ENCODE measurements at places on chromosomes 4 and X. TPM values are rescaled to one million over a fixed set of nuclear protein-coding genes. Genes with fewer than 3 reads are reported as not detected.
A peak's percentile ranks its signal among the peaks of the same experiment; 100 is the strongest.

DNA sequence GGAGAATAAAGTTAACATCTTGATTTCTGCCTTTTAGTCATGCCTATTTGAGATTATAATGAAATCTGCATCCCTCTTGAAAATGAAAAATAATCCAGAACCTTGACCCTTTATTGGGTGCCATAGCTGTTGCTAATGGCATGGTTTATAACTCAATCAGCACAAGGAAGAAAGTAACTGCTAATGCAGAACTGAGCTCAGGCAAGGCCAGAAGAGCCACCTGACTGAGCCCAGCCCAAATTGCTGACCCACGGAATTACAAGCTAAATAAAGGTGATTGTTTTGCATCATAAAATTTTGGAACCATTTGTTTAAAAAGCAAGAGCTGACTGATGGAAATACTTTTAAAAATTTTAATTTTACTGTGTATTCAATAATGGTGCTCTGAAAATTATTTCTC, 76.4 kb upstream of the TBL1X start:
- no peak for DNase-seq

DNA sequence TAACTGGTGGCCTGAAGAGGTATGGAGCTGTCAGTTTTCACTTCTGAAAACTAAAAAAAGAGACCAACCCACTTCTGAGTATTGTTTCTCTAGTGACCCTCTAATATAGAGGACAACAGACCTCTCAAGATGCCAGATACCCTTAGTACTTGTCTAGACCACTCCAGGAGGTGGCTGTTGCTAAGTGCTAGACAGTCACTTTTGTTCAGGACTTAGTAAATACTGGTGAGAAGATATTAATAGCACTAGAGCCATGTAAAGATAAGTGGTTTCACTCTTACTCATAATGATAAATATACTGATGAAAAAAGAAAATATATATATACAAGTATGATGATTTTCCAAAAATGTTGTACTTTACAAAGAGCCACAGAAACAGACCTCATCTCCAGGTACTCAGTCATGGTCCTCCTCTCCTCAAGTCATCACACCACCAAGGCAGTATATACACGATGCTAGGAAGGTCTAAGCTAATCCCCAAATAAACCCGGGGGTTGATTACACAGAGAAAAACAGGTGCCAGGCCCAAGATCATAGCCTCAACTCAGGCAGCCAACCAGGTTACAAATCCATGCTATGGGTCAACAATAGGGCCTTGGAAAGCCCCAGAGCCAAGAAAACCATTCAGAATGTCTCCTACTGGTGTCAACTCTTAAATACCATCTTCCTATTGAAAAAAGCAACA, 66.9 kb downstream of the ARHGEF9 start:
- DNase-seq = no peak

GRCh38 chrX:149044471-149044870, 460.6 kb downstream of the IDS start:
- DNase-seq = no peak

DNA sequence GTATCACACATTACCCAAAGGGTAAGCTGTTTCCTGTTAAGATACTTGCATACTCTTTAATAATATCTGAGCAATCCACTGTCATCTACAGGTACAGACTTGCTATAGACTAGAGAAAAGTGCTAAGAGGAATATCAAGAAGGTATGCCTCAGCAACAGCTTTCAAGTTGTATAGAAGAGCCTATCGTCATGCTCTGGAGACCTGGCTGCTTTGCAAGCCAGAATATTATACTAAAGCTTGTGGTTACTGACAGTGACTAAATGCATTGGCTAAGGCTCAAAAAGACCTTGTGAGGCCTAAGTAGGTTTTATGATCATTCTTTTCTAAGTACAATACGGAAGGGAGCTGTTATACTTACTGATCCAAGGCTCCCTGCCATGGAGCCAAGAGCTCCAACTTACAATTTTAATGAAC, 11.3 kb downstream of the LAMP2 start:
- DNase-seq = no peak

DNA sequence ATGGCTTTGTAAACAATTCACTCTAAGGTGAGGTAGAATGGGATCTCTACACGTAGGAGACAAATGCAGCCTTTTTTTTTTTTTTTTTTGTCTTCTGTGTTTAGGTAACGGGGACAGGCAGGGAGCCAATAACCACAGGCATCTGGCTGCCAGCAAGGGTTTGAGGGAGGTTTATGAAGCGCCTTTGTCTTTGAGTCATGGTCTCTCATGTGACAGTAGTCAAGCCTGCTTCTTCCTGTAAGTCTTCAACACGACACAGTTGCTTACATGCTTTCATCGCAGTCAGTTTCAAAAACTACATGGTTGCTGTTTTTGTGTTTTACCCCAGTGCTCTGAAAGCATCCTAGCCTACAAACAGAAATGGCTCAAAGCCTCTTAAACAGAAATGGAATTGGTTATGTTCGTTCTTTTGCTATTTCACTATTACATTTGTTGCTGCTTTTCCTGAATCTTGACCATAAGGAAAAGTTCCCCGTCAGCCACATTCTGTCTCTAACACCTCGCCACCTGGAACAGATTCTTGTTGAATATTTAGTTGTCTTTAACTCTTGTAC, 127.8 kb upstream of the METTL14 start:
- DNase-seq = peak; percentile 59

DNA sequence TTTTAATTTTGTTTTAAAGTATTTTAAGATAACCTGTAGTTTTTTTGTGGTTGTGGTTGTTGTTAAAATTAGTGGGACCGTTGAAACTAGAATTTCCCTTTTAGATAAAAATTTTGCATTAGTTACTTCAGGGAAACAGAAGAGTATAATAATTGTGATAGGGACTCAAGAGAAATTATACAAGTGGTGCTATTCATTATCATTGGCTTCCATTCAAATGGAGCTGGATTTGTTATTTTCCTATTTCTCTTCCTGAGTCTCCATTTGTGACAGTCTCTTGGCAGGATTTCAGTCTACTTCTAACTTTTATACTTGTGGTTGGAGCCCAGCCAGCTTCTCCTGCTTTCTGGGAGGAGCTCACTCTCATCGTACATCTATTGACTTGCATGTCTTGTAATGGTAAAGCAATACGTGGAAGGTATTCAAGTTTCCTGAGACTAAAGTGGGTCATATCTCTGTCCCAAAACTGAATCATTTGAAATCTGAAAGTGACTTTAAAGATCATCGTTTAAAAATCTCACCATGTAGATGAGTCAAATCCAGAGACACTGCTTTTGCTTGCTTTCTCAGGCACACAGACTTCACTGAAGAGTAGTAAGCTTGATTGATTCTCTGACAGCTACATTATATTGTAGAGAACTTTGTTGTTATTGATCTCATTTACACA, 155.8 kb downstream of the RPA4 start:
- DNase-seq = peak; percentile 79

GRCh38 chr4:15148199-15148598, 145.9 kb downstream of the CPEB2 start:
- DNase-seq = no peak

- DNase-seq = no peak
Observed at GRCh38 chr4:89754531-89754930, 82.4 kb downstream of the SNCA start.

DNA sequence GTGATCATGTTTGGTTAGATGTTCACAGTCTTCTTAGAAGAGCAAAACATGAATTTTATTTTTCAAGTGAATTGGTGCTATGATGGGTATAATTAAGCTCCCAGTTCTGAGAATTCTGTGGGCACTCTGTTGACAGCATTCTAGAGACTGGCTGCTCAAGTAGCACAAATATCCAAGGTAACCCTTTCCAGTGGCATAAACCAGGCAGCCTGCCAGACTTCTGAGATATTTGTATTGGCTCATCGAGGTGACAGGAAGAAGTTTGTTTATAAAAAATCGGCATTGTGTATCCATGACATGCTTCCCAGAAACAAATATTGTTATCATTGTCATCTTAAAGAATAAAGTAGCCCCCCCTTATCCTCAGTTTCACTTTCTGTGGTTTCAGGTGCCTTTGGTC, 28.3 kb downstream of the LANCL3 start:
- DNase-seq = no peak

- no peak for DNase-seq
Observed at GRCh38 chrX:46630141-46630540, 56.6 kb downstream of the CHST7 start.

GRCh38 chr4:110357521-110357920, 118.4 kb upstream of the ENPEP start:
- no peak for DNase-seq

DNA sequence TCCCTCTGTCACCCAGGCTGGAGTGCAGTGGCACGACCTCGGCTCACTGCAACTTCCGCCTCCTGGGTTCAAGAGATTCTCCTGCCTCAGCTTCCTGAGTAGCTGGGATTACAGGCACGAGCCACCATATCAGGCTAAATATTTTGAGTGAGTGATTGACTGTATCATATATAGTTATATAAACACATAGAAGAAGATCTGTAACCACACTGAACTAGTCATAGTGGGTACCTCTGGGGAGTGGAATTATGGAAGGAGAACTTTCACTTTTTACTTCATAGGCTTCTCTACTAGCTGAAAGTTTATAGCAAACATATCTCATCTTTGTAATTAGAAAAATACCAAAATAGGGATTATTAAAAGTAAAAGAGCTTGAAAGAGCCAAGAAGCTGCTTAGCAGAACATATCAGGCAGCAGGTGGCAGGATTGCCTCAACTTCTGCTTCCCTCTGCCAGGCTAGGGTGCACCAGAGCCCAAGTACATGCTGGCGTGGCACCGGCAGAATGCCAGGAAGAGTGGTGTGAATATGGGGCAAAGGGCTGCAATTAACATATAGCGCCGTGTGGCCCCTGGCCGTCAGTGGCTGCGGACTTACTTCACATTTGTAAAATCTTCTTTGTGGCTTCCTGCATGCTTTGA, 39.5 kb upstream of the CD40LG start:
- DNase-seq = no peak

- DNase-seq = no peak
Observed at GRCh38 chrX:2698604-2699003, 7.5 kb downstream of the CD99 start.

DNA sequence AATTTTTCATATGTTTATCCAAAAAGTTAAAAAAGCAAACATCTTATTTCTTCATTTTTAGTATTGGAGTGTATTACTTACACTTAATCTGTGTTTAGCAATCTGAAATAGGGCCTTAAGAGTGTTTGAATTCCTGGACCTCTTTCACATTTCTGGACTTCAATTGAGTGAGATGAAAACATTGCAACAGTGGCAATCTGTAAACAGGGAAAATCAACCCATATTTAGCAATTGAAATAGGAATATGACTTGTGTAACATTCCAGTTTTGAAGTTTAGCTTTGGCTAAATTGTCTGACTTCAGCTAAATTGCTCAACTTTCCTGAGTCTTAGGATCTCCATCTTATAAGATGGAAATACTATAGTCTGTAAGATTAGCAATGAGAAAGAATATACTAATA, 34.6 kb upstream of the FHL1 start:
- no peak for DNase-seq

- no peak for DNase-seq
Observed at GRCh38 chr4:123546573-123547060, 150.0 kb downstream of the SPRY1 start.

DNA sequence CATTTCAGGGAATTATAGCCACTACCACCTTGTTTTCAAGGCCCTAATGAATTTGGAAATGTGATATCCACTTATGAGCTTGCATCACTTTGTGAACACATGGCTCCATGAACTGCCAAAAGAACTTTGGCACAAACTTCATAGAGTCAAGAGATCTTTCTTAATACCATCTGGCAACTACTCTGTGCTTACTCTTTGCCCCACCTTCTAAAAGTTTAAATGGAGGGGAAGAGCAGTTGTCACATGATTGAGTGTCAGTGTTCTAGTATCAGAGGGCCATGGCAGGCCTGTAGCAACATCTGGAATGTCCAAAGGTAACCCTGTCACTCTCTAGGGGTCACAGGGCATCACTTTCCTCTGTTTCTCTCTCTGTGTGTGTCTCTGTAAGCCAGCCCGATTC, 2.6 kb upstream of the ADH1B start:
- peak; percentile 19 for DNase-seq

DNA sequence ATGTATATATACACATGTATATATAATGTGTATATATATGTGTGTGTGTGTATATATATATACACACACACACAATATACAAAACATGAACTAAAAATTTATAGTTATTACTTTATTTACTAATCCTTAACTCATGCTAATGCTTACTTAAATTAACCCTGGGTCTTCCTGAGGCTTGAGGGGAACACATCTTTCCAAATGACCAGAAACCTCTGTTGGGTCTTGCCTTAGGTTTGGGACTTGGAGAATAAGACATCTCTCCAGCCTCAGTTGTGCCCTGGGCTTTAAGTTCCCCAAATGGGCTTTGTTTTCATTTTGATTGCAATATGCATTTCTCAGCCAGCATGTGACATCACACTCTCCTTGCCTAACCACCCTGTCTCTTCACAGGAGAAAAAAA, 7.7 kb downstream of the GEMIN8 start:
- no peak for DNase-seq

GRCh38 chrX:78075787-78076389, 28.2 kb upstream of the PGK1 start:
- no peak for DNase-seq

DNA sequence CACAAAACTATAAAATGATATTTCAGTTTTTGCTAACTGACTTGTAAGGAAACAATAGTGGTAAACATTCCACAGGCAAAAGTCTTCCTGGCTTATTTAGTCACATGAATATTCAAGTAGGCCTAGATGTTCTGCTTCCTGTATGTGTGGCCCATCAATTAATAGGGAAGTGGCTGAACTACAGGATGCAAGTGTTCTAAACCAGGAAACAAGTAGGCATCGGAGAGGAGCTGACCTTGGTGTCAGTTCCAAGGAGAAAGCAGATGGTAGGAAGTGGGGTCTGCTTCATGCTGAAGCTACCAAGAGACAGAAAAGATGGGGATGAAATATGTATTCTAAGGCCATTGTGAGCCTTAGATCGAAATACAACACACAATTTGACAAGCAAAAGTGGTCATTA, 149.7 kb downstream of the ANTXR2 start:
- DNase-seq = no peak

GRCh38 chr4:80101071-80101791, 28.2 kb upstream of the ANTXR2 start:
- no peak for DNase-seq

- DNase-seq = peak; percentile 24
Observed at GRCh38 chr4:80188801-80189458, 8.4 kb upstream of the PRDM8 start.

GRCh38 chrX:96379951-96380350, 304.7 kb upstream of the DIAPH2 start:
- DNase-seq = peak; percentile 3

GRCh38 chrX:153704021-153704526, 16.3 kb downstream of the SLC6A8 start:
- DNase-seq = no peak

DNA sequence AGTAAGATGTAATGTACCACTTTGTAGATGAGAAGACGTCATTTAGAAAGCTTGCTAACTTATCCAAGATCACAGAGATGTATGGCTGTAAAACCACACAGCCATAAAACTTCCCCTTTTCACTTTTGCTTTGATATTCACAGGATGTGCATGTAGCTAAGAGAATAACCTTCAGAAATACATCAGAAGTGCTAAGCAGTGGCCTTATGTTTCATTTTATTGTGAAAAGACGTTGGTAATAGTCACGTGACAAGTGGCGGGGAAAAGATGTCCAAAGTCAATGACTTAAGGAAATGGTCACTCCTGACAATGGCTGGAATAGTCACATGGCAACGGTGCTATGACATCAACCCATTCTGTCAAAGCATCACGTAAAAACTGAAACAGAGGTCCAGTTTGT, 12.9 kb upstream of the WDR17 start:
- no peak for DNase-seq

Gene NIPAL1
- 2.8 TPM for total RNA-seq

Gene PAK3
- 120 TPM for total RNA-seq

Gene SORCS2
- total RNA-seq = 9.4 TPM

Gene MTMR8
- 4.0 TPM for total RNA-seq

Gene CLDN34
- 0.33 TPM for total RNA-seq

Gene FGFBP2
- 0.94 TPM for total RNA-seq

Gene AADAT
- 14.3 TPM for total RNA-seq

Gene SHROOM2
- 15.5 TPM for total RNA-seq
